NCI-H146 (cell line): ENCODE measurements at places on chromosomes 2 and 18.

DNA sequence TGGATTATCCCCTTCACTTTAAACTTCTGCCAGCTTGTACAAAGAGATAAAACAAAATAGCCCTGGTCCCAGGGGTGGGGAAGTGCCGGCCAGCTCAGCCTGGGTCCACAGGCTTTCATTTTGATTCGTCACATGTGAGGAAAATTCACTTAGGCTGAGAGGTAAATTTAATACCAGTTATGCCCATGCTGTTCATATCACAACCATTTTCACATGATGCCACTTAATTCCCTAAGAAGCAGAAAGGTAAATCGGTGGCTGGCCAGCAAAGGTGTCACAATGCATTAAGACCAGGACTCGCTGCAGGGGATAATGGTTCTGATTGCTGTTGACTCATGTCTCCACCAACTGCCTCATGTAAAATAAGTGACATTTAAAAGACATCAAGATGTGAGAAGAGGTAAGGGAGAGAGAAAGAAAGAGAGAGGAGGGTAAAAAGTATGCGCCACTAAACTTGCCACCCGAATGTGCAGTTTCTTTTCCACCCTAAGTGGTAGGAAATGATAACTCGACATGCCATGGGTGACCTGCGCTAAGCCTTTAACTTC, 261.0 kb upstream of the SIX3 start:
- peak; percentile 65 for DNase-seq

DNA sequence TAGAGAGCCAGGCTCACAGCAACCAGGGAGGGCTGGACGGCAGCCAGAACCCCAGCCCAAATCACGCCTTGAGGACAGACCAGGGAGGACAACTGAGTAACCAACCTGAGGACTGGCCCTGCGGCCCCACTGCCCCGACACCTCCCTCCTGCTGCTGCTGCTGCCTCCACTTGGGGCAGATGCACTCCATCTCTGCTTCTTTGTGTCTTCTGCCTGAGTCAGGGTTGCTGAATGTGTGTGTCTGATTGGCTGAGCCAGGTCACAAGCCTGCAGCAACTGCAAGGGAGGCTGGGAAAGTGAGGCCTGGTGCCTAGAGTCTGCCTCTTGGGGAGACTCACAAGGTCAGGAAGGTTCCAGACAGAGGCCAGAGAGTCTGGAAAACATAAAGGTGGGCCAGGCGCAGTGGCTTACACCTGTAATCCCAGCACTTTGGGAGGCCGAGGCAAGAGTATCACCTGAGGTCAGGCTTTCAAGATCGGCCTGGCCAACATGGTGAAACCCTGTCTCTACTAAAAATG, 83.4 kb downstream of the ZFP36L2 start:
- no peak for DNase-seq

- no peak for DNase-seq
These were observed at the start of gene SH3RF3 for GRCh38 chr2:109128616-109129355. SH3RF3 (plus strand) TSS chr2:109129205.

GRCh38 chr2:208064220-208064961, 39.1 kb upstream of the PLEKHM3 start:
- DNase-seq = no peak

- peak; percentile 55 for DNase-seq
These were observed 26.4 kb upstream of the TFPI start for GRCh38 chr2:187580462-187581124.

- no peak for DNase-seq
These were observed 101.9 kb downstream of the NFATC1 start for GRCh38 chr18:79497638-79498081.

GRCh38 chr2:118059919-118060478, 28.3 kb upstream of the INSIG2 start:
- no peak for DNase-seq

- DNase-seq = no peak
These were observed 2.7 kb upstream of the IL18RAP start for GRCh38 chr2:102420290-102420689.

GRCh38 chr2:150482667-150483400, 4.6 kb downstream of the RND3 start:
- DNase-seq = no peak

- DNase-seq = no peak
These were observed 61.9 kb downstream of the ASAP2 start for GRCh38 chr2:9268301-9269080.

GRCh38 chr2:128324008-128324896, 5.6 kb upstream of the HS6ST1 start:
- DNase-seq = peak; percentile 74

GRCh38 chr2:239833269-239834109, 191.7 kb downstream of the NDUFA10 start:
- no peak for DNase-seq

DNA sequence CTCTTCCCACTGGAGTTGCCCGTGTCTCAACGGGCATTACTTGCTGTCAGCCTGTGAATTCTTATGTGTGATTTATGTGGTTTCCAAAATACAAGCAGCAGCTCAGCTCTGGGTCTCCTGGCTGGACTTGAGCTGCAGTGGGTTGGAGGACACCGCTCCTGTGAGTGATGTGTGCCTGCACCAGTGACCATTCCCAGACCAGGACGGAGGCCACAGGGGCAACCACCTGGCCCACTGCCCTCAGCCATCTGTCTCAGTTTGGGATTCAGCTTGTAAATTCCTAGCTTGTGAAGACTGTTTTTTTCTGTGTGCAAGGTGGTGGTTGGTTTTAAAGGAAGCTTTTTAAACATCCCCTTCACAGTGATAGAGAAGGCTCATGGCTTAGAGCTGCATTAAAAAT, 261.0 kb downstream of the BCL2 start:
- no peak for DNase-seq

DNA sequence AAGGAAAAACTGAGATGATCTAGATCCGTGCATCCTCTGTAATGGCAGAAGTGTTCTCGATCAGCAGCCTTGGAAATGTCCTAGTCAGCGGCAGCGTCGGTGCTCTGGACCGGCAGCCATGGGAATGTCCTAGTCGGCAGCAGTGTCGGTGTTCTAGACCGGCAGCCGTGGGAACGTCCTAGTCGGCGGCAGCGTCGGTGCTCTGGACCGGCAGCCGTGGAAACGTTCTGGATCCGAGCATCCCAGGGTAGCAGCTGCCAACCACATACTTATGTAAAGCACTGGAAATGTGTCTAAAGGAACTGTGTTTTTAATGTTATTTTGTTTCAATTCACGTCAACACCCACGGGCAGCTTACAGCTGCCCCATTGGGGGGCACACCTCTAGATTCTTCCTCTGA, 58.7 kb downstream of the GBX2 start:
- DNase-seq = no peak

DNA sequence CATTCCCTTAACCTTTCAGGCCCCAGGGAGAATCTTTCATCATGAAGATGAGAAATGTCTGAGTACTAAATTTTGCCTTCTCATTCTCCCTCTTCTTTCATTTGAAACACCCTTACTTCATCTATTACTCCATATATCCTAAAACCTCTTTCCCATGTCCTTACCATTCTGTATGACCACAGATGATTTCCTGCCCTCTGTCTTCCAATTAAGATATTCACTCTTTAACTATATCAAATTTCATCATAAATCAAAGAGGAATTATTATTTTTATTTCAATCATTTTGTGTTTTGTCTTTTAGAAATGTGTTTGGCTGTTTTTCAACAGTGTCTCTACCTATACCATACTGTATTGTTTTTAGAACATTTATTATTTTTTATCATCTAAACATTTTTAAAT, 964.9 kb upstream of the KLHL29 start:
- no peak for DNase-seq

GRCh38 chr2:52404866-52405265, 1362.7 kb upstream of the CHAC2 start:
- DNase-seq = no peak

- DNase-seq = no peak
These were observed 69.8 kb downstream of the REV1 start for GRCh38 chr2:99420031-99420430.

DNA sequence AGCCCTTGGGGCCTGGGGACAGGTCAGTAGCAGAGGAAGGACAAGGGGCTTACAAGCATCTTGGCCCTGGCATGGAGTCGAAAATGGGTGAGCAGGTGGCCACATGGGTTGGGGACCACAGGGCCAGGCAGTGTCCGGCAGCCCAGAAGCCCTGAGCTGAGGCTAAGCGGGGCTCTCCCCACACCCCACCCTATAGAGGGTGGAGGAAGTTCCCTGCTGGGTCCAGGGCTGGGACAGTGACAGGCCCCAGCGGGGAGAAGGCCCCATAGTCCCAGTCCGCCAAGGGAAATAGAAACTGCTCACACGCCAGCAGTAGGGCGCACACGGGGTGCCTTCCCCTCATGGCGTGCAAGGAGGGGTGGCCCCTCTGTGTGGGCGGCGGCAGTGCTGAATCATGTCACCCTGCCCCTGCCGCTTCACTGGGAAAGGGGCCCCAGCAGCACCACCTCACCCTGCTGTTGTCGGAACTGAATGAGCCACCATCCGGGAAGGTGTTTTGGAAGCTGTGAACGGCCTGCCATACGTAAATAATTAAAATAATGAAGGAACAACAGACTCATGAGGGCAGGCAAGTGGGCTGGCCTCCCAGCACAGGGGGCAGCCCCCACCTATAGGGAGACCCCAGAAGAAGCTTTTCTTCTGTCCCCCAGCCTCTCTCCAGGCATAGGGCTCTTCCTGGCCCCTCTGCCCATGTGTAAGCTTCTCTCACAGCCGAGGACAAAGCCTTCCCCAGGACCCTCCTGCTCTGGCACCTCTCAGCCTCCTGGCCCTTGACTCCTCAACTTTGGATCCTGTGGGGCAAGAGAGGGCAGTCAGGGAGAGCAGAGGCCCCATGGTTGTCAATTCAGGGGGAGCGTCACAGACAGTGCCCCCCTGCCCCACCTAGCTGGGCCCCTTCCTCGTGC, 12.7 kb upstream of the DUSP2 start:
- no peak for DNase-seq

- no peak for DNase-seq
These were observed 1.9 kb downstream of the GLI2 start for GRCh38 chr2:120737340-120738101.

DNA sequence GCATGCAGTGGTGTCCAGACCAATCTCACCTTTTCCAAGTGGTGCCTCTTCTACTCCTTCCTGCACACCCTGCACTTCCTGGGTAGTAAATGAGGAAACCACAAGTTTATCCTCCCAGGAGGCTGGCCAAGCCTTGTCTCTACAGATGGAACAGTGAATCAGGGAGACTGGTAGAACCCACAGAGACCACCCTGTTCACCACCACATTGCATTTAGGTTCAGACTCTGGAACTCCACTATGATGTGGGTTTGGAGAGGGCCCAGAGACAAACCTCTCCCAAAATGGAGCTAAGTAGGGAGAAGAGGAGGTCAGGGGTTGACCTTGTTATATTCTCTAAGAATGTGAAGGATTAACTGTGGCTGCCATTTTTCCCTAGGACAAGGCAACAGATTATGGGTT, 102.8 kb upstream of the FZD7 start:
- no peak for DNase-seq

- DNase-seq = no peak
These were observed 209.2 kb upstream of the LRATD1 start for GRCh38 chr2:14423145-14423906.

- DNase-seq = no peak
These were observed 3.7 kb downstream of the HDAC4 start for GRCh38 chr2:239396881-239397681.

DNA sequence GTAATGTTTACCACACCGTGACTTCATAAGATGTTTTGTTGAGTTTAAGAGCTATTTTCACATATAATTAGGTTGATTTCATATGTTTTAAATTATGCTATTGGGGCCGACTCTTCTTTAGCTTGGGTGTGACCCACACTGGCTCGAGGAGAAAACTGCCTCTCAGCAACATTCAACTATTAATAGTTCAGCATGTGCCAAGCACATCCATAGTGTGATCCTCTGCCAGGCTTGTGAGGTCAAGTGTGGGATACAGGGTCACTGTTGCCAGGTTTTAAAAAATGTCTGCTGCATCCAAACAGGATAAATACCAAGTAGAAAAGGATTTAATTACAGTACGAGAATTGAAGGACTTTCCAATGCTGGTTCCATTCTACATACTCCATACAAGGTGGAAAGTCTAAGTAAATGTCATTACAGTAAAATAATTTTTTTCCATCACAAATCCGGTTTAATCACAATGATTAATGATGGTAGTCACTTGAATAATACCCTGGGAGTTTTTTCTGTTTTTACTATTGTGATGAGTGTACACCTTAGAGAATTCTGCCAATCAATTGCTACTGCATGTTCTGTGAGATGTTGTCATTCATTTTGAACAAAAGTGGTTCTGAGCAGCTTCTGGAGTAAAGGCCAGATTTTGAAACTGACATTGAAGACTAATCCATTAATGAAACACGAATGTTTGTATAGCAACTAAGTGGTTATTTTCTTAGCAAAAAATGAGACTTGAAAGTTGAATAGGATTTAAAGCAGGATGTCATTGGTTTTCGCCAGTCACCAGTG, 84.5 kb downstream of the ABI2 start:
- DNase-seq = no peak

- no peak for DNase-seq
These were observed 1.3 kb upstream of the CEP68 start for GRCh38 chr2:65054749-65055421.

- no peak for DNase-seq
These were observed 123.5 kb upstream of the FOSL2 start for GRCh38 chr2:28269019-28269784.

DNA sequence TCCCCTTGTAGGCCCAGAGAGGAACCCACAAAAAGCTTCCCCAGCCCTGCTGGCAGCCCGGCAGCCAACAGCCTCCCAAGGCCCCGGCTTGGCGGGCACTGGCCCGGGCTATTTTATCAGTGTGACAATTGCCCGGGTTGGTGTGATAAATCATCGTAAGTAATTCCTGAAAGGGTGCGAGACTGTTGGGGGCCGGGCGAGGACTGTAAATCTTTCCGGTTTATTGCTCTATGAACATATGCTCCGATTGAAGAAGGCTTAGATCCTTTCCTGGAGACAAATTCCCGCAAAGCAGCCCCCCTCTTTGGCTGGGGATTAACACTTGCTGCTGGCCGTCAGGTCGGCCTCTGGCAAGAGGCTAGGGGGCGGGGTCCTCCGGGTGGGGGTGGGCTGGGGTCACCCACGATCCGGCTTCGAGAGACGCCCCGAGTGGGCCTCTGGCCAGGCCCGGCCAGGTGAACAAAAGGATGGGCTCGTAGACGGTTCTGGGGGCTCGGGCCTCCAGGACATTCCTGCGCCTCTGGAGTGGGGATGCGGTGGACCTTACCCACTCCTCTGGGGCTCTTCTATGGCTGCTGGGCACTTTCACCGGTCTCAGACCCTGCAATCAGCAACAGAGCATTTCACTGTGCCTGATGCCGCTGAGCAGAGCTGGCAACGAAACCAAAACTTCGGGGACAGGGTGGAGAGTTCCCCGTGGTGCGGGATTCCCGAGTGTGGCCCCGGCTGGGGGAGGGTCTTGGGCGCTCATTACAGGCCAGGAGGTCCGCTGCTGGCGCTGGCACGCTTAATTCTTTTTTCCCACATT, 2.0 kb downstream of the HOXD3 start:
- no peak for DNase-seq

- no peak for DNase-seq
These were observed 247.9 kb downstream of the ATAD2B start for GRCh38 chr2:23679044-23679443.

DNA sequence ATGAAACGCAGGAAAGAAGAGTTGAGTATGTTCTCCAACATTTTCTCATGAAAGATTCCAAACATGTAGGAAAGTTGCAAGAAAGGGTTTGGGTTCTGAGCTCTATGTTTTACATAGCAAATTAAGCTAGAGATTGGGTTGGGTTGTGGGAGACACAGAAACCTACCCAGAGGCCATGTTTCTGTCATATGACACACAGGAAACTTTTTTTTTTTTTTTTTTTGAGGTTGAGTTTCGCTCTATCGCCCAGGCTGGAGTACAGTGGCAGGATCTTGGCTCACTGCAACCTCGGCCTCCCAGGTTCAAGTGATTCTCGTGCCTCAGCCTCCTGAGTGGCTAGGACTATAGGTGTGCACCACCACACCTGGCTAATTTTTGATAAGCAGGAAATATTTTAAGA, 57.6 kb downstream of the DOCK10 start:
- DNase-seq = peak; percentile 3
